Activated T-cell treated with anti-CD3 and anti-CD28 coated beads for 48 hours (primary cell): ENCODE measurements at places on chromosomes 1 and 21.
A peak's percentile ranks its signal among the peaks of the same experiment; 100 is the strongest.

DNA sequence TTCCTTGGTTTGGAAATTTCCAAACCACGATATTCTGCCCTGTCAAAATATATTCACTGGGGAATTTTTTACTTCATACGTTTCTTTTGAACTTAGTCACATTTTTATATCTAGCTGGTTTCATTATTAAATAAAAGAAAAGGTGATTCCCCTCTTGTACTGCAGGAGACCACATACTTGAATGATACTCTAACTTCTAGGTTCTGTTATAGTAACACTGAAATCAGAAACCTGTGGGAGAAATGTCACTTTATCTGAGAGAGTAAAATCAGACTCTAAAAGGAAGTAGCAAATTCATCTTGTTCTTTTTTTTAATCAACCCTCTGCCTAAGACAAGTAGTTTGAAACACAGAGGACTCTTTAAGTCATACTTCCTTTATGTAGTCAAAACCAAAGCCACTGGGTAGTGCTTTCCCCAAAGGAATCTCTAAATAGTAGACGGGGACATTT lies 34.4 kb downstream of the MRPL39 start:
- DNase-seq: no peak

DNA sequence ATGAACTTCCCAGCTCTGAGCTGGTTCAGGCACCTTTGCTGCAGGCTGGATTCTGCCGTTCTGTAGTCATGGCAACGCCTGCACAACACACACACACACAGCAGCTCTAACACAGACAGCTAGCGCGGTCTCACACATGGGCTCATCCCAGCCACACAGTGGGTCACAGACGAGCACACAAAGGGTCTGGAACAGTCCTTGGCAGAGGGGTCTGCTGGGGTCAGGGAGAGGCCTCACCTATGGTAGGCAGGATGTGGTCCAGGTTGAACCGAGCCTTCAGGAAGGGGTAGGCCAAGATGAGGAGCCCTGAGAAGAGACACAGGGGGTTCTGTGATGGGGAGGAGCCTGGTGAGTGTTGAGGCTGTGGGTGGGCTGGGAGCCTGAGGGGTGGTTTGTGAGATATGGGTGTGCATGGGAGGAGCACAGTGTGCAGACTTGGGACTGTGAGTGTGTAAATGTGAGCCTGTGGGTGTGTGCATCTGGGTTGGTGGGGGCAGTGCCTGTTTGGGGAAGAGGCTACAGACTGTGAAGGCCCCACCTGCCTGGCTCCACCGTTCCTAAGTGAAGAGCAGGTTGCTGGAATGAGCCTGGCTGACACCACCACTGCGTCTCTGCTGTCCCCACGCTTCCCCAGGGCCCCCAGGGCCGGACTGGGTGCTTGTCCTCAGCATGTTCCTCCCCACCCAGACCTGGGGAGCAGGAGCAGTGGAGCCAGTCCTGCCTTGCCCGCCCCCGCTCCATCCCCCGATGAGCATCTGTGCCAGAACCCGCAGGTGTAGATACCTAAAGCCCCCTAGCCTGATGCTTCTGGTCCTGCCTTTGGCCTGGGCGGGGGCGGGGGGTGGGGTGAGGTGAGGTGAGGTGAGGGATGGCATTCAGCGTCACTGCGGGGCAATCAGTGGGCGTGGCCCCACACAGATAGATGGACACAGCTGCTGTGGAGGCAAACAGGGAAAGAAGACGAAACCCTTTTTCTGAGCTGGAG lies 1.5 kb downstream of the KNCN start:
- DNase-seq: peak; percentile 10

GRCh38 chr1:111988377-111988742 lies 1.1 kb downstream of the KCND3 start:
- no peak for DNase-seq

DNA sequence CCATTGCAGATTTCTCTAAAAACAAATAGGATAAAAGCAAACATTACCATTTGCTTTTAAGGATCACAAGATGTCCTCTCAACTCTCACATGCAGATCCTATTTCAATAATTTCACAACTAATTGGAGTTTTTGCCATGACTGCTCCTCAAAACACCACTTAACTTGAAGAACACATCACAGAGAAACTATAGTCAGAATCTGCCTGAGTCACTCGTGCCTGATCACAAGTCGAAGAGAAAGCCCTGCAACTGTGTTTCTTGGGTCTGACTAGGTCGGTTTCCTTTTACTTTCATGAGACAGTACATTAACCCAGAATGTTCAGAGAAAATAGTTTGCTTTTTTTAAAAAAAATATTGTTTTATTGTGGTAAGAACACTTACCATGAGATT lies 46.3 kb upstream of the SMYD2 start:
- DNase-seq: no peak

DNA sequence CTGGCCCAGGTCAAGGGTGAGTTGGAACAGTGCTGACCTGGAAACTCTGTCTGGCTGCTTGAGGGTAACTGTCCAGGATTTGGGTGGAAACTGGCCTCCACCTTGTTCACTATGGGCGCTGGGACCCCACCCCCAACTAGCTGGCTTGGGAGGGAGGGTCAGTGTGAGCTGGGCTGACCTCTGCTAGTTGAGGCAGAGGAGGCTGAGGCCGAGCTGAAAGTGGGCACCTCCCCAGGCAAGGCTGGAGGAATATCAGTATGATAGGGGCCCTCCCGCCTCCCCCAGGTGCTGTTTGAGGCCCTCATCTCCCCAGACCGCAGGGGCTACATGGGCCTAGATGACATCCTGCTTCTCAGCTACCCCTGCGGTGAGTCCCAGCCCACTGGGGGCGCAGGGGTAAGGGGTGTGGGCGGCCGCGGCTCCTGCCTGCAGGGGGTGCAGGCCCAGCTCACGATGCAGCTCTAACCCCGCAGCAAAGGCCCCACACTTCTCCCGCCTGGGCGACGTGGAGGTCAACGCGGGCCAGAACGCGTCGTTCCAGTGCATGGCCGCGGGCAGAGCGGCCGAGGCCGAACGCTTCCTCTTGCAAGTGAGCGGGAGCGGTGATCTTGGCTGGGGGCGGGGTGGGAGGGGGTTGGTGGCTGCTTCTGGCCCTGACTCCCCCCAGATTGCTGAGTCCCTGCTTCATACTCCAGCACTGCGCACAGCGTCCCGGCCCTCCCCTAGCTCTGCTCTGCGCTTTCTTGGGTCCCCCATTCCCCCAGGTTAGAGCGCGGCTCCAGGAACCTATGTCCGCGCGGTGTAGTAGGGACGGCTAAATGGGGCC lies 22.9 kb downstream of the PTPRU start:
- DNase-seq: no peak

DNA sequence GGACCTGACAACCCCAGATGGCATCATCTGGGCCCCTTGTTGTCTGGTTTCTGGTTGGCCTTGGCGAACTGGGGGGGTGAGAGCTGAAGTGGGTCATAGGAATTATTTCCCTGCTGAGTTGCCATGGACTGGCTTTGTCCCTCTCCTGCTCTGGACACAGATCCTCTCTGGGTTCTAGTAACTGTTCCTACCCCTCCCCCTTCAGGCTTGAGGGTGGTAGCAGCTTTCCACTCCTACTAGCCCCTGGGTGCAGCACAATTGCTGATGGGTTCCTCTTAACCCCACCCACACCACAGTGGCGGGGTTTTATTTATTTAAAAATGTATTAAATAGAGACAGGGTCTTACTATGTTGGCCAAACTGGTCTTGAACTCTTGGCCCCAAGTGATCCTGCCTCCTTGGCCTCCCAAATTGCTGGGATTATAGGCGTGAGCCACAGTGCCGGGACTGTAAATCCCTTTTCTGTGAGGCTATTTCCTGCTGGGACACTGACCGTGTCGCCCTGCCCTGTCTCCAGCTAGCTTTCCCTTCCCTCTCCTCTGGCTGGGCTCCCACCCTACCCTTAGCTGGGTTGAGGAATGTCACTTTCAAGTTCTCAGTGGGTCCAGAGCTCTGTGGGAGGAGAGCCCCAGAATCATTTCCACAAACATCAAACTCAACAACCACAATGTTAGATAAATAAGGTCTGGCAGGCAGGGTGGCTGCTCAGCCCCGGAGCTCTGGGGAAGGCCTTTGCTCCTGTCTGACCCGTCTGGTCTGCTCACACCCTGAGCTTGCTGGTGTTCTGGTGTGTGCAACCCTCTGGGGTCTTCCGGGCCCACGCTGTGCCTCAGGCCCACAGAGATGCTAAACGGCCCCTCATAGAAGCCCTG lies 112.7 kb upstream of the WNT4 start:
- DNase-seq: no peak

GRCh38 chr1:64898107-64898861 lies 68.1 kb downstream of the JAK1 start:
- DNase-seq: no peak

GRCh38 chr21:26397545-26397944 lies 175.5 kb downstream of the CYYR1 start:
- DNase-seq: no peak
